ENCODE measurements at places on chromosomes 2 and 18. TPM values are rescaled to one million over a fixed set of nuclear protein-coding genes. Genes with fewer than 3 reads are reported as not detected.

DNA sequence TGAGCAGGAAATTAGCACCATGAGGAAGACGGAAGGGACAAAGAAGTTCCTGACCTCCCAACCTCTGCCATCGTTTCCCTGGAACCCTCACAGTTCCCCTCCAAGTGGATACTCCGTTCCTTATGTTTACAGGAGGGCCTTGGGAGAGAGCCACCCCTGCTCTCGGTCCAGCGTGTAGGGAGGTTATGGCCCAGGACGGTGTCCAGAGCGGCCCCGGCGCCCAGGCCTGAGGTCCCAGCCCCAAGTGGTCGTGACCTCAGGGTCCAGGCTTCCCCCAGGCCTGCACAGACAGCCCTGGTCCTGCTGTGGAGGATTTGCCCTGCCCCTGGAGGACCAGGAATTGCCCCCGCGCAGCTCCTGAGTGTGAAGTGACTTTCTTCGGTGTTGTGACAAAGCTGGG is 61.8 kb upstream of the RBM44 start:
- DNase-seq = no peak

GRCh38 chr2:144553379-144553778 is 33.5 kb upstream of the ZEB2 start:
- DNase-seq = peak; percentile 26

- DNase-seq = no peak
Observed at GRCh38 chr2:117562654-117563053, 251.8 kb upstream of the DDX18 start.

DNA sequence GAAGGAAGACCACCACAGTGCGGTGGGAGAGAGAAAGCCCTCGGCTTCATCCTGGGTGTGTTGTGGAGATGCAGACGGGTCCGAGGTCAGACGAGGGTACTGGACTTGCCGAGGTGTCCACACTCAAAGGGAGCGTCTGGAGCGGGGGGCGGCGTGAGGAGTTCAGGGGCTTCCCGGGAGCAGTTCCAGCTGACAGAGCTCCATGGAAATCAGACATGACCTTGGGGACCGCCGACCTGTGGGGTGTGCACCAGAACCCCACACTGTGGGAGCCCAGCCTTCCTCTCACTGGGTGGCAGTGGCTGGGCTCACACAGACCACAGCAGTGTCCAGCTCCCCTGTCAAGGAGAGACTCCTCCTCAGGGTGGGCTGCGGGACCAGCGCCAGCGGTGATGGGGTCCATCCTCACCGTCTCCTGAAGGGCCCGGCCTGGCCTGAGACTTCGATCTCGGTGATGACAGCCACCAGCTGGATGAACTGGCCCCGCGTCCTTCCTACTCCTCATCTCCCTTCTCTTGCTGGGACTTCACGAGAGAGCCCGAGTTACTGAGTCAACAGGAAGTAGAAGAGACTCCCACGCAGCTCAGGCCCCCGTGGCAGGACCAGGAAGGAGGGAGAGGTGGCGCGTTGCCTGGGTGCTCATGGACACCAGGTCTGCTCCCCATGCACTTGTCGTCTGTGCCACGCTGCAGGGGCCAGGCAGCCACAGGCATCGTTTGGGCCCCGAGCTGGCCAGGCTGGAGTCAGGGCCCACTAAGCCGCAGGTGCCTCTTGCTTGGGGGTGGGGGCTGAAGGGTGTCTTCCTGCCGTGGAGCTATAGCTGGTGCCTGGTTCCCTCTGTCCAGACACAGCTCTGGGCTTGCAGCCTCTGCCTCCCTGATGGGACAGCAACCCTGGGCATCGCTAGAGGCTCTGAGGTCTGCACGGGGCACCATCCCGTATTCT is 101.9 kb upstream of the CTDP1 start:
- DNase-seq = peak; percentile 13

- no peak for DNase-seq
Observed at GRCh38 chr2:202721621-202722020, 86.9 kb downstream of the FAM117B start.

- DNase-seq = peak; percentile 40
Observed at GRCh38 chr2:76391678-76392077, 681.0 kb upstream of the GCFC2 start.

GRCh38 chr2:185857691-185858090 is 119.1 kb downstream of the FSIP2 start:
- DNase-seq = no peak

Gene FOXD4L1
- total RNA-seq = not detected

Gene REG3A
- total RNA-seq = not detected

Gene GKN2
- total RNA-seq = not detected
